ENCODE measurements at places on chromosomes 5 and 9. TPM values are rescaled to one million over a fixed set of nuclear protein-coding genes. Genes with fewer than 3 reads are reported as not detected.

DNA sequence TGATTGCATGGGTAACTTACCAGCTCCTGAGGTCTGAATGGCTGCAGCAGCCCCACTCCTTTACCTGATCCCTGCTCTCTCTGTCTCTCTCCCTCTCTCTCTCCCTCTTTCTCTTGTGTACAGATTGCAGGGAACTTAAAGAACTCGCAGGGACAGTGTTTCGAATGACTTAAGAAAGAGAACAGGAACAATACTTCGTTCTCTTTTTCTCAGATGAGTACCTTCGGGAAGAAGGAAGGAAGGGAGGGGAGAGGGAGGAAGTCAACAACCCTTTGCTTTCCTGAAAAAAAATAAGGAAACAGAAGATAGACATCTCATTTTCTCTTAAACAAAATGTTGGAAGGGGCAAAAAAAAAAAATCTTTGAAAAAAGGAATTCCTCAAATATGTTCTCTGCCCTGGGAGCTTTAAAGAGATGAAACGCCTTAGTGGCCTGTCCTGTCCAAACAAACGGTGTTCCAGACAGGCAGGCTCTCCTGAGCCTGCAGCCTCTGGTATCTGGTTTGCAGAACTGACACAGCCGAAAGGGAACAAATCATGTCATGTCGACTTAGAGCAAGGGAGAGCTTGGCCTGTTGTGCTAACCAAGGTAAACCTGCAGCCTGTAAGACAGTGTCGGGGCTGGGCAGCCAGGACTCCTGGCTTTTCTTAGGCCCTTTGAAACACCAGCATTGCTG, at the start of gene ZNF366:
TSS of gene ZNF366 (minus strand) at position 180 of the 676 bp plus-strand sequence. CDS start 45,914 bp downstream, outside the sequence.
- peaks cover 4% of the 10 kb centered on the region for H3K4me1 ChIP-seq
- no peaks in the 10 kb centered on the region for H3K36me3 ChIP-seq
- H3K4me3 ChIP-seq, result no peak within 1 kb of the TSS
- H3K27ac ChIP-seq, result no peak within 1 kb of the TSS
- DNase-seq, result no peak

DNA sequence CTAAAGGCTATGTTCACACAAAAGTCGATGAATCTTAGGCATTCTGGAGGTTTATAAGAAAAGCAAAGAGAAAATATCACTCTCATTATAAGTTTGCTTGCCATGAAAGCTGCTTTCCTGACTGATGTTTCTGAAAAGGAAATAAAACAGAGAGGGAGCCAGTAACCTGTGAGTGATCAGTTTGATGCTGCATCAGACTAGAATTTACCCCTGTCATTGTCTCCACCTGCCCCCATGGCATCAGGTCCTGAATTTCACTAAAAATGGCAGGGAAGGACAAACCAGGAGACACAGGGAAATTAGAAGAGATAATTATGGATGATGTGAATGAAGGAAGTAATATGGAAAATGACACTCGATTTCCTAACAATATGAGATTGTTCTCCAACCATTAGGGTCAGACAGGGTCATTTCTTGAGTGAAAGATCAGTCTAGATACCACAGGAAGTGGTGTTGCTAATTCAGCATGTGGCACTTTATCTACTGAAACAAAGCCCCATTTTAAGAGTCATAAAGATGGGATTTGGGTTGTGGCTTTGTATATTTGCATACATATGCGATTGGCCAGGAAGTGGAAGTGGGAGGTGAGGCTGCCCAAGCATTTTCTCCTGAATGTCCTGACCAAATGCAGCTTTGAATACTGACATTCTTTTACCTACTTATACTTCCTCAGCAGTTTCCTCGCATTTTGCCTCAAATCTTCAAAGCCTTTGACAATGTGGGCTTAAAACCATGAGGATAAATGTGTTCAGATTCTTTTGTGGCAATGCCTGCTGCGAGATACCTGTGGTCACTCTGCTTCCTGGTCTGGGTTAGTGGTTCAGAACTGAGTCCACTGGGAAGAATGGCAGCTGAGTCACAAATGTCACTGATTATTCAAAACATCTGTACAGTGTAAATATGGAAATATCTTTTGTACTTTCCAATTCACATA, 29.7 kb downstream of the MEGF10 start:
- no peak overlapping the region for H3K4me3 ChIP-seq
- H3K27ac ChIP-seq, result no peak overlapping the region
- no peaks in the 10 kb centered on the region for H3K36me3 ChIP-seq
- H3K27me3 ChIP-seq, result peaks cover 7% of the 10 kb centered on the region

DNA sequence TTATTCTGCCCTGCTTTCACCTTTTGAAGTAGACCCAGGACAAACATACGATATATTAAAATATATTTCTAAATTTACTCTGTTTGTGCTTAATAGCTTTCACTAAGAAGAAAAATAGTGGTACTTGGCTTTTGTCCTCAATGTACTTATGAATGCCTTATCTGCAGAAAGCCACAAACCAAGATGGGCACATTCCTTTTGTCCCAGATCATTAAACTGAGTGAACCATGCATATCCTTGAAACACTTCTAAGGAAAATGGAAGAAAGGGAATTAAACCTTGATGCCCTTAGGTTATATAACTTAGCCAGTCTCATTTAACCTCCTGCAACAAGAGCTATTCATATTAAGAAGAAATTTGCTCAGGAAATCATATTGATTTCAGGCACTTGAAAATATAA, 553.8 kb upstream of the CDH9 start:
- H3K27me3 ChIP-seq, result no peaks in the 10 kb centered on the region
- no peaks in the 10 kb centered on the region for H3K36me3 ChIP-seq
- no peak overlapping the region for H3K27ac ChIP-seq

DNA sequence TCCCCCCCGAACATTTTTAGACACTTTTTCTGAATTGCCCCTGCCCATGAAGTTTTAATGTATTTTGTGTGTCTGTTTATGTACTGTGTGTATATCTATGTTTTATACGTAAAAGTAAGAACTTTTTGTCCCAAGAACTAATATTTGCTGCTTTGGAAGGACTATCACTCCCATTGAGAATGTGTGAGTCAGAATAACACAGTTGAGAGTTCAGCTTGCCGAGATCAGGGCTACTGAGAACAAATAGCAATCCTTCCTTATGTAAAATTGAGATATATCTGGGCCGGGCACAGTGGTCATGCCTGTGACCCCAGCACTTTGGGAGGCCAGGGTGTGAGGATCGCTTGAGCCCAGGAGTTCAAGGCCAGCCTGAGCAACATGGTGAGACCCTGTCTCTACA, 11.3 kb downstream of the GTF3C4 start:
- H3K4me3 ChIP-seq, result no peak overlapping the region
- no peak for DNase-seq
- H3K4me1 ChIP-seq, result peaks cover 54% of the 10 kb centered on the region
- no peaks in the 10 kb centered on the region for H3K27me3 ChIP-seq

- H3K4me3 ChIP-seq, result no peak overlapping the region
- H3K27me3 ChIP-seq, result peaks cover 13% of the 10 kb centered on the region
- H3K4me1 ChIP-seq, result peaks cover 6% of the 10 kb centered on the region
- no peaks in the 10 kb centered on the region for H3K36me3 ChIP-seq
- DNase-seq, result no peak
These were observed 42.9 kb downstream of the WNK2 start for GRCh38 chr9:93226819-93227218.

DNA sequence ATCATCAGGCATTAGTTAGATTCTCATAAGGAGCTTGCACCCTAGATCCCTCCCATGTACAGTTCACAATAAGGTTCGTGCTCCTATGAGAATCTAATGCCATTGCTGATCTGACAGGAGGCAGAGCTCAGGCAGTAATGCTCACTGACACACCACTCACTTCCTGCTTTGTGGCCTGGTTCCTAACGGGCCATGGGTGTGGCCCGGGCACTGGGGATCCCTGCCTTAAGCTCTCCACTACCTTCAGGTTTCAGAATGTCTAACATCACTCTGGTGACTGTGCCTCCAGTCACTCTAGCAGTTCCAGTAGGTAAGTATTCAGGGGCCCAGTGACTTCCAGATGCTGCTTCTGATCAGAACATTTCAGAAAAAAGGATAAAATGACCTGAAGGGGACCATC, 152.4 kb downstream of the LRRC70 start:
- no peak overlapping the region for H3K4me3 ChIP-seq
- peak; percentile 48 for DNase-seq
- peaks cover 11% of the 10 kb centered on the region for H3K4me1 ChIP-seq
- peaks cover 16% of the 10 kb centered on the region for H3K27me3 ChIP-seq
- no peak overlapping the region for H3K27ac ChIP-seq
- no peaks in the 10 kb centered on the region for H3K36me3 ChIP-seq

DNA sequence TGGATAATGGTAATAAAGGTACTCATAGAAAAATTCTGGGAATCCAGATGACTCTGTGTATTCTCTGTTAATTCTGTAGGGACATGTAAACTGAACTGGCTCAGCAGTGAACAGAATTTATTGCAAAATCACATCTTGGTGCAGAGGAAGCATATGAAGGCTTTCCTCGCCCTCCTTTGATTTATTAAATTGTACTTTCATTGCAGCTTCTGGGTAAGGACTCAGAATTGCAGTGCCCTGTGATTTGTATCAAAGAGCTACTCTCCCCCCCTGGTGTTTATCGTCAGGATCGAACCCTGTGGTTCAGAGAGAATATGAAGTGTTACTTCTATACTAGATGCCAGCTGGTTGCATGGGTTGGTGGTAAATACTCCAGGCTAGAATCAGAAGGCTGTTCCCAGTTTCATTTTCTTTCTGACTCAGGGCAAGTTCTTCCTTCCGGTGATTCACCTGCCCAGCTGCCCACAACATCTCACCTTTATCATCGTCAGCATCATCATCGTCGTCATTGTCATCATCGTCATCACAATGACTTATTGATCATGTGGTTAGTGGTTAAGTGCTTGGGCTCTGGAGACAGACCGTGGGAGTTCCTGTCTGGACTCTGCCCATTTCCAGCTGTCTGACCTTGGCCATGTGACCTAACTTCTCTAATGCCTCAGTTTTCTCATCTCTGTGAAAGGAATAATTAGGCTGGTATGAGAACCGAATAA, 238.8 kb downstream of the ARHGAP26 start:
- H3K4me1 ChIP-seq, result peaks cover 67% of the 10 kb centered on the region
- H3K27ac ChIP-seq, result peak overlapping the region; percentile 70
- no peaks in the 10 kb centered on the region for H3K27me3 ChIP-seq
- H3K36me3 ChIP-seq, result peaks cover 25% of the 10 kb centered on the region
- H3K4me3 ChIP-seq, result peak overlapping the region; percentile 19
- DNase-seq, result peak; percentile 89

DNA sequence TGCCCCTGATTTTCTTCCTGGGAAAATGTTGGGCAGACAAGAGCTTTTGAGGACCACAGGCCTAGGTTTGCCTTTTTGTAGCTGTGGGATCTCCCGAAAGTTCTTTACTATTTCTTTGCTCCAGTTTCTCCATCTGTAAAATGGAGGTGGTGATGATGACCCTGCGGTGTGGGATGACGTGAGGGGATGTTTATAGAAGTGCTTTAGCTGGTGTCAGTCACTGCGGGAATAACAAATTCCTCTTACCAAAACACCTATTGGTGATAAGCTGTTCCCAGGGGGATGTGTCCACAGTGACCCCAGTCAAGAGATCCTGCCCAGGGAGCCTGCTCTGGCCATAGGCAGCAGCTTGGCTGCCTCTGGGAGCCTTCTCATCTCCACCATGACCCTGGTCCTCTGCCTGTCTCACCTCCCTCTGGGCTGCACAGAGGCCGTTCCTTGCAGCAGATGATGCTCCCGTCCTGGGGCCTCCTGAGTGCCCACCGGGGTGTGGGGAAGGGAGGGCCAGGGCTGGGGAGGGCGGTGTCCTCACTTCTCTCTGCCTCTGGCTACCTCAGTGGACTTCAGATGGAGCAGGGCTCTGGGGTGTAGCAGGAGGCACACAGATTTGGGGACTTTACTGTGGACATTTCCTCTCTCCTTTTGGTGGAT, 77.2 kb downstream of the COL15A1 start:
- H3K4me3 ChIP-seq, result no peak overlapping the region
- peaks cover 7% of the 10 kb centered on the region for H3K27me3 ChIP-seq
- no peak overlapping the region for H3K27ac ChIP-seq
- no peak for DNase-seq
- H3K36me3 ChIP-seq, result no peaks in the 10 kb centered on the region

The MYMK gene
- not detected for total RNA-seq

The CSF1R gene
- total RNA-seq, result not detected

The CARTPT gene
- total RNA-seq, result not detected

The CAMK2A gene
- total RNA-seq, result not detected

The SPATA6L gene
- 0.83 TPM for total RNA-seq

The TLE1 gene
- total RNA-seq, result 0.48 TPM

The RNF183 gene
- 0.40 TPM for total RNA-seq

The WDR31 gene
- 0.85 TPM for total RNA-seq

The PLAA gene
- total RNA-seq, result 34.1 TPM

Measured in activated CD4-positive, alpha-beta memory T cell treated with anti-CD3 and anti-CD28 coated beads, Interleukin-2, amount 10 ng/mL, durations not matched to agents 7 days and 5 days (primary cell).